ENCODE measurements at places on chromosomes 7 and 10.
A peak's percentile ranks its signal among the peaks of the same experiment; 100 is the strongest.

DNA sequence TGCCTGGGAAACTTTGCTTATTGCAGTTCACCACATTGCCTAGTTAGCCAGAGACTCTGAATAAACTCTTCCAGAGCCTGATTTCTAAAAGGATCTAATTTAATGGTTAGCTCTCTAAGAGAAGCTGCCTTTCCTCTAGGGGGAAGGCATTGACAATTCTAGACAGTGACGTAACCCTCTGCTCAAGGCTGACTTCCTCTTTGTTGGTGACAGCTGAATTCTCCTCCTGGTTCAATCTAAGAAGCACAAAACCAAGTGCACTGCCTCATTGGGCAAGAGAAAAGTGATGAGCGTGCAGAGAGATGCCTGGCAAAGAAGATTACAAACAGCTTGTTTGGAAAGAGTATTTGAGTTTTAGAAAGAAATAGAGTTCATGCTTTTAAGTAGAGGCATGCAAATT lies 102.7 kb downstream of the MACC1 start:
- no peak for DNase-seq

GRCh38 chr10:18906636-18907035 lies 142.0 kb upstream of the MALRD1 start:
- DNase-seq, result no peak

- no peak for DNase-seq
These were observed 55.8 kb upstream of the FGFR2 start for GRCh38 chr10:121654021-121654545.

GRCh38 chr10:3834947-3835346 lies 49.9 kb upstream of the KLF6 start:
- DNase-seq, result no peak

- DNase-seq, result no peak
These were observed 91.1 kb upstream of the DNAJB12 start for GRCh38 chr10:72445851-72446250.

- no peak for DNase-seq
These were observed 157.8 kb upstream of the PCDH15 start for GRCh38 chr10:54958844-54959243.

DNA sequence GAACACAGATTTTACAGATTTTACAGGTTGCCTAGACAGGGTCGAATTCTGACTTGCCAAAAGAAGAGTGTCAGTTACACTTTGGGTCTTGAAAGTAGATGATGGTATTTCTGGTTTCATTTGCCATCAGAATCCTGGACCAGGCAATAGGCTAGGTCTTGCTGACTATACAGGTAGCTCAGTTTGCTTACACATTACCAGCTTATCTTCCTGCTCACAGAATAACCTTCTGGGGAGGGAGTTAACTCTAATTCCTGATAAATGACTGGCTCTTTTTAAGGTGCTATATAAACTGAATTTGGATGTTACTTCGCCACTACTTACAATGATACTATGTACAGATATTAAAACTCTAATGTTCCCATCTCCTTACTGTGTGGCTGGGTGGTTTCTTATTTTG lies 39.8 kb downstream of the GBF1 start:
- no peak for DNase-seq

DNA sequence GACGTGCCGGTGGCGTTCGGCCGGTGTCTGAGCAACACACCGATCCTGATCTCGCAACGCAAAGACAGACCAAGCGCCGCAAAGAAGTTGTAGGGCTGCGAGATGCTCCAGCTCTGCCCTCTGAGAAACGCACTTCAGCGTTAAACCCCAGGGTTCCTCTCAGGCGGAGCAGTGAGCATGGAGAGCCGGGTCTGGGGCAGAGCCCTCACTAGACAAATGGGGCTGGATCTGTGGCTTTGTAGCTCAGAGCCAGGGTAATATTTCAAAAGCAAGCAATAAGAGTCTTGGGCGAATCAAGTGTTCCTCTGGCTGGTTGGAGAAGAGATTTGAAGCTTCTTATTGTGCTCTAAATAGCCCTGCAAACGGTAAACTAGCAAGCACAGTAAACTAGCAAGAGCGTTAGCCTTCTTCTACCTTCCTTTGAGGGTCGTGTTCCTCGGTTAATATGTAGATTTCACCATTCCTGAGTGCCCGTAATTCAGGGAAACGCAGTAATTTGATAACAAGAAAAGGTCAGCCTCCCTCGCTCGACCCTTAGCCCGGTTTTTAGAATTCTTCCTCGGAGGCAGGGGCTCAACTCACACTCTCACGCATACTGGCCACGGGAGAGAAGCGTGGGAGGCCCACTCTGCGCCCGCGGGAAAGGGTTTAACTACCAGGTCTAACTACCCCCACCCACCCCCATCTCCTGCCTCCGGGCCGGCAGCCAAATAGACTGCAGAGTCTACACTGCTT lies 6.7 kb downstream of the SKAP2 start:
- no peak for DNase-seq

DNA sequence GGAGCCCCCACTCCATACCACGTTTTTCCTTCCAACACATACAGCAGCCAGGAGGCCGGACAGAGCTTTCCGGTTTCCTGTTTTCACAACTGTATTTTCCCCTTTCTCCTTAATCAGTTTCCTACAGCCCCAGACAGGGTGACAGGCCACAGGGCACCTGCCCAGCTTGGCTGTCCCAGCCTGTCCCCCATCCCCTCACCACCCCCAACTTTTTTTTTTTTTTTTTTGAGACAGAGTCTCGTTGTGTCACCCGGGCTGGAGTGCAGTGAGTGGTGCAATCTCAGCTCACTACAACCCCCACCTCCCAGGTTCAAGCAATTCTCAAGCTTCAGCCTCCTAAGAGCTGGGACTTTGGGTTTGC lies 10.3 kb upstream of the HSPB1 start:
- no peak for DNase-seq

DNA sequence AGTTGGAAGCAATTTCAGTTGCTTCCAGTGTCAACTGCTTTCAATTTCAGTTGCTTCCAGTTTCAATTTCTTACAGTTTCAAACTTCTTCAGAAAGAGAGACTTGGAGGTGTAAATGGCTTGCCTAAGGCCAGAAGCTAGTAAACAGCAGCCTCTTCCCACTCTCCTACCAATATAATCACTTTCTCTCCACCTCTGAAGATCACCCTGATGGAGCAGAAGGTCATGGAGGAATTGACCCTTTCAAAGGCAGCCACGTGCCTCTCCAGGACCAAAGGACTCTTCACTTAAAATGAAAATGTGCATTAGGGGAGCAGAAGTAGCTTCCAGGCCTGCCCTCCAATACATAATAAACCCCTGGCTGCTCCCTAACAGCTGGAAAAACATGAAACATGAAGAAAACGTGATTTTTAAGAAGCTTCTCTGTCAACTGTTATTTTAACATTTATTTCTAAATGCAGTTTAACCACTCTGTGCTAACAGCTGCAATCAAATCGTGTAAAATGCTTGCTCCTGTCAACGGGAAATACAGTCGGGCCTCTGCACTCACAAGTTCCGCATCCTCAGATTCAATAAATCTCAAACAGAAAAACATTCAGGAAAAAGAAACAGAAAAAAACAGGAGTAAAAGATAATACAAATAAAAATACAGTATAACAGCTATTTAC lies 1020.6 kb downstream of the XPNPEP1 start:
- no peak for DNase-seq

DNA sequence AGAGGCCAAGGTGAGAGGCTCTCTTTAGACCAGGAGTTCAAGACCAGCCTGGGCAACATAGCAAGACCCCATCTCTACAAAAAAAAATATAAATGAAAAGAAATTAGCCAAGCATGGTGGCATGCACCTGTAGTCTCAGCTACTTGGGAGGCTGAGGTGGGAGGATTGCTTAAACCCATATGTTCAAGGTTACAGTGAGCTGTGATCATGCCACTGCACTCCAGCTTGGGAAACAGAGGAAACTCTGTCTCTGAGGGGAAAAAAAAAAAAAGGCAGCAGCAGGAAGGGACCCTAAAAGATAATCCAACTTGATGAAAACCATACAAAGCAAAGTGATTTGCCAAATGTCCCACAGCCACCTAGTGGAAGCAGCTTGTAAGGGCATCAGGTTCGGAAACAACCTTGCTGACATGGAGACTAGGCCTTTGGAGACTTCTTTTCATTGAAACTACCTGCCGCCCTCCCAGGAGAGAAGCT lies 15.6 kb upstream of the PBLD start:
- DNase-seq, result peak; percentile 15

DNA sequence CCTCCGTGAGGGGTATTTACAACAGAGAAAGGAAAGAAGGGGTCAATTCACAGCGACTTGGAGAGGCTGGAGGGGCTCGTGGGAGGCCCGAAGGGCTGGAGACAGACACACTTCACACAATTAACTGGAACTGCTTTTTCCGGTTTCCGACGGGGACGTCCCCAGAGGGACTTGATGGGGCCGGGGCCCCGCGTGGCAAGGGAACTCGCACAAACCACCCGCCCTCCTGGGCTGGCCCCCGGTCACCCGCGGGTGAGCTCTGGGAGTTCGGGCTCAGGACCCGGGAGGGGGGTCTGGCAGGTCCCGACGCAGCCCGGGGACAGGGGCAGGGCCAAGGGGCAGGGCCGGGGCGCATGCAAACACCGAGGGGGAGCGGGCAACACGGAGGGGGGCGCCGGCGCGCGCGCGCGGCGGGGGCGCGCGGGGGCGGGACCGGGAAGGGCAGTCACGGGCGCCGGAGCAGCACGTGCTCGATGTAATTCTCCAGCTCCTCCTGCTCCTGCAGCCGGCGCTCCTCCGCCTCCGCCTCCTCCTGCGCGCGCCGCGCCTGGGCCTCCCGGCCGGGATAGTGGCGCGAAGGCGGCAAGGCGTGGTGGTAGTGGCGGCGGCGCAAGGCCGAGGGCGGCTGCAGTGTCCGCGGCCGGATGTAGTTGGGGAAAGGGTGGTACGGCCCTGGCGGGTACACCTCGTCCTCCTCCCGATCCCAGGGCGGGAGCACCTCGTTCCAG lies 2.7 kb downstream of the VGF start:
- no peak for DNase-seq

GRCh38 chr10:125455855-125456254 lies 227.1 kb downstream of the TEX36 start:
- DNase-seq, result no peak
